ENCODE measurements at places on chromosomes 7 and 10. TPM values are rescaled to one million over a fixed set of nuclear protein-coding genes. Genes with fewer than 3 reads are reported as not detected.

- no peak for DNase-seq
- peak overlapping the region; percentile 86 for H3K27ac ChIP-seq
- H3K27me3 ChIP-seq, result no peaks in the 10 kb centered on the region
- peaks cover 32% of the 10 kb centered on the region for H3K4me1 ChIP-seq
Measured at GRCh38 chr7:77727527-77727926, 31.3 kb downstream of the RSBN1L start.

- H3K27me3 ChIP-seq, result peaks cover 29% of the 10 kb centered on the region
- no peaks in the 10 kb centered on the region for H3K4me1 ChIP-seq
- H3K27ac ChIP-seq, result no peak overlapping the region
- no peak for DNase-seq
- no peaks in the 10 kb centered on the region for H3K36me3 ChIP-seq
Measured at GRCh38 chr10:123096452-123096851, 39.3 kb upstream of the HMX3 start.

GRCh38 chr10:13100349-13101294 is 659 bp downstream of the OPTN start:
- H3K36me3 ChIP-seq, result no peaks in the 10 kb centered on the region
- DNase-seq, result no peak
- no peaks in the 10 kb centered on the region for H3K27me3 ChIP-seq
- peak overlapping the region; percentile 77 for H3K27ac ChIP-seq
- peak overlapping the region; percentile 88 for H3K4me3 ChIP-seq
- peaks cover 42% of the 10 kb centered on the region for H3K4me1 ChIP-seq

- H3K27ac ChIP-seq, result no peak overlapping the region
- no peaks in the 10 kb centered on the region for H3K4me1 ChIP-seq
- no peak overlapping the region for H3K4me3 ChIP-seq
- peak; percentile 56 for DNase-seq
Measured at GRCh38 chr7:2384354-2385243, 18.8 kb upstream of the CHST12 start.

DNA sequence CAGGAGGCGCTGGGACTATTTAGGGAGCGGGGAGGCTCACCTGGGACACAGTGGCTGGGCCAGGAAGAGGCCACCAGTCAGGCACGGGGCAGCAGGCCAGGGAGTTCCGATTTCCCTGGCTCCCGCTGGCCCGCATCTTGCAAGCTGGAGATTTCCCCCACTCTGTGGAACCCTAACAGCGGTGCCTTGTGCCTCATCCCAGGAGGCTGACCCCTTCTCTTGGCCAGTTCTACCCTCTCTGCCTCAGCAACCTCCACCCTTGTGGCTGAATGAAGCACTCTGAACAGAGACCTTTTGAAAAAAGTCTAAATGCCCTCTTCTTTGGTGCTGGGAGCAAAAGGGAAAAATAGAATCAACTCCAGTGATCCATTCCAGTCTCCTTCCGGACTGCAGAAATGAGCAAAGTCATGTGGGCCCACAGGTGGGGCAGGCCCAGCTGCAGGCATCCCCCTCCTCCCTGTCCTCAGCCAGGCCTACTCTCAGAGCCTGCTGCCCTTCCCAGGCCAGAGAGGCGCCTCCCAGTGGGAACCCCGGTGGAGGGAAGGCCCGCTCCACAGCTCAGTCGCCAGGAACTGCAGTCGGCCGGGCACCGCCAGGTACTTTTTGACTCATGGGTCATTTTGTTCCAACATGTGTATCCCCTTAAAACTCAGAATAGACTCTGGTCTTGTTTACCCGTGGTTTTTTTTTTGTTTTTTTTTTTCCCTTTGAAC is 155.5 kb downstream of the ZNF248 start:
- no peak overlapping the region for H3K4me3 ChIP-seq
- no peaks in the 10 kb centered on the region for H3K27me3 ChIP-seq
- no peaks in the 10 kb centered on the region for H3K4me1 ChIP-seq
- H3K27ac ChIP-seq, result no peak overlapping the region

DNA sequence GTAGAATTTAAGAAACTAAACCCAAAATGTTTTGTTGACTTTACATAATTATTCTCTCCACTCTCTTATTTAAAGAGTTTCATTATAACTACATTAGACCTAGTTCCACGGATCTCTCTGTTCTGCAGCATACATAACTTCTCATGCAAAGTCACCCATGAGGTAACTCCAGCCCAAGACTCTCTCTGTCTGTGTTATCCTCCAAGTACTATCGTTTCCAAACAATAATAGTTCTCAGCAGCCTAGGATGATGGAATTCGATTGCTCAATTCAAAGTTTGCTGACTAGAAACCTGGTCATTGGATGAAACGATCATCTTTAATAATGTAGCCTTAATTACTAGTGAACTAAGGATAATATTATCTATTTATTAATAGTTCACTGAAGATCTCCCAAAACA is 203.1 kb upstream of the PTN start:
- no peak for DNase-seq
- H3K27ac ChIP-seq, result no peak overlapping the region
- H3K4me1 ChIP-seq, result no peaks in the 10 kb centered on the region
- no peaks in the 10 kb centered on the region for H3K36me3 ChIP-seq
- H3K4me3 ChIP-seq, result no peak overlapping the region

DNA sequence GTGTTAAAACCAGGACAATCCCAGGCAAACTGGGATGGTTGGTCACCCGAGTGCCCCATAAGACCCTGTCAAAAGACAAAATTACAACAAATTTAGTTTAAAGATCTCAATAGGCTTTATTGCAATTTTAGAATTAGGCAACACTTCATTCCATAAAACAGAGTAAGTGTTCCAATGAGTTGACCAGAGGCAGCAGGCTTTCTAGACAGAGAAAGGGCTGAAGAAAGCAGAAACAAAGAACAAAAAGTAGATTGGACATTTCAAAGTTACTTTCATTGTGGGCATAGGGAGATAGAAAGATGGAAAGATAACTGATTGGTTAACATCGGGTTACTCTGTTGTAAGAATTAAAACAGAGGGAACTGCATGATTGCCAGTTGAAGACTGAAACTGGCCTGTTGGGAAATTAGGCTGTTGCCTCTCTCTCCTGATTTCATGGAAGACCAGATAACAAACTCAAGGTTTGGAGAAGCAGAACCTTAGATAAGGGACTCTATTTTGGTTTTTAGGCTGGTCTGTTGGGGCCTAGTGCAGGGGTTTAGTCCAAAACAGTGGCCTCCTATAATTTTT is 36.3 kb downstream of the ENTPD1 start:
- H3K36me3 ChIP-seq, result peaks cover 31% of the 10 kb centered on the region
- H3K27me3 ChIP-seq, result no peaks in the 10 kb centered on the region
- DNase-seq, result no peak
- H3K27ac ChIP-seq, result peak overlapping the region; percentile 97
- peak overlapping the region; percentile 70 for H3K4me3 ChIP-seq

DNA sequence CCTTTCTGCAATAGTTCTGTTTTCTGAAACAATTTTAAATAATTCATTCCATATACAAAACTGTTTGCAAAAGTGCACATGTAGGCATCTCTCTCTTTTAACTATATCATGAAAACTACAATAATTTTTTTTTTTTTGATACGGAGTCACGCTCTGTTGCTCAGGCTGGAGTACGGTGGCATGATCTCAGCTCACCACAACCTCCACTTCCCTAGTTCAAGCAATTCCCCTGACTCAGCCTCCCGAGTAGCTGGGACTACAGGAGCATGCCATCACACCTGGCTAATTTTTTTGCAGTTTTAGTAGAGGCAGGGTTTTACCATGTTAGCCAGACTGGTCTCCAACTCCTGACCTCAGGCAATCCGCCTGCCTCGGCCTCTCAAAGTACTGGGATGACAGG is 44.0 kb upstream of the SEMA3A start:
- H3K27ac ChIP-seq, result no peak overlapping the region
- H3K4me3 ChIP-seq, result no peak overlapping the region
- DNase-seq, result no peak
- no peaks in the 10 kb centered on the region for H3K4me1 ChIP-seq
- no peaks in the 10 kb centered on the region for H3K27me3 ChIP-seq
- H3K36me3 ChIP-seq, result peaks cover 5% of the 10 kb centered on the region

- peaks cover 53% of the 10 kb centered on the region for H3K36me3 ChIP-seq
- peaks cover 74% of the 10 kb centered on the region for H3K4me1 ChIP-seq
- no peaks in the 10 kb centered on the region for H3K27me3 ChIP-seq
- H3K27ac ChIP-seq, result peak overlapping the region; percentile 98
Measured at GRCh38 chr10:6045314-6045848, 16.8 kb downstream of the IL2RA start.

The GRID2IP gene
- not detected for total RNA-seq

All from natural killer cell treated with Interleukin-12 subunit alpha and Interleukin-12 subunit beta and Interleukin-15 and Interleukin-18, amount 100 ng/mL, for 72 hours (primary cell).